ENCODE measurements at places on chromosomes 16 and 17.

DNA sequence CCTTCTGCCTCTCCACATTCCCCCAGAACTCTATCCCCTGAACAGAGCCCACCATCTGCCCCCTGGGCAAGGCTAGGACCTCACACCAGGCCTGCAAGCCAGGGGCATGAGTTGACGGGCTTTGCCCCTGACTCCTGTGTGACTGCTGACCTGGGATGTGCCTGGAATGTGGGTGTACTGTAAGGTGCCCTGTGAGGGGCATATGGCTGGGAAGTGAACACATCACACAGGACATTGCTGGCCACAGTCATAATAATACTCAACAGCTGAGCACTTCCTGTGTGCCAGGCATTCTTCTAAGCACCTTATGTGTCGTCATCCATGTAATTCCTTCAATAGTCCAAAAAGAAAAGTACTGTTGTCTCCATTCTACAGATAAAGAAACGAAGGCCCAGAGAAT is 13.3 kb downstream of the CES4A start:
- DNase-seq: no peak

- DNase-seq: no peak
Observed at GRCh38 chr17:732067-732901, at the start of gene TLCD3A. Gene TLCD3A (plus strand): TSS chr17:732596. CDS start chr17:732648, 52 bp downstream.

DNA sequence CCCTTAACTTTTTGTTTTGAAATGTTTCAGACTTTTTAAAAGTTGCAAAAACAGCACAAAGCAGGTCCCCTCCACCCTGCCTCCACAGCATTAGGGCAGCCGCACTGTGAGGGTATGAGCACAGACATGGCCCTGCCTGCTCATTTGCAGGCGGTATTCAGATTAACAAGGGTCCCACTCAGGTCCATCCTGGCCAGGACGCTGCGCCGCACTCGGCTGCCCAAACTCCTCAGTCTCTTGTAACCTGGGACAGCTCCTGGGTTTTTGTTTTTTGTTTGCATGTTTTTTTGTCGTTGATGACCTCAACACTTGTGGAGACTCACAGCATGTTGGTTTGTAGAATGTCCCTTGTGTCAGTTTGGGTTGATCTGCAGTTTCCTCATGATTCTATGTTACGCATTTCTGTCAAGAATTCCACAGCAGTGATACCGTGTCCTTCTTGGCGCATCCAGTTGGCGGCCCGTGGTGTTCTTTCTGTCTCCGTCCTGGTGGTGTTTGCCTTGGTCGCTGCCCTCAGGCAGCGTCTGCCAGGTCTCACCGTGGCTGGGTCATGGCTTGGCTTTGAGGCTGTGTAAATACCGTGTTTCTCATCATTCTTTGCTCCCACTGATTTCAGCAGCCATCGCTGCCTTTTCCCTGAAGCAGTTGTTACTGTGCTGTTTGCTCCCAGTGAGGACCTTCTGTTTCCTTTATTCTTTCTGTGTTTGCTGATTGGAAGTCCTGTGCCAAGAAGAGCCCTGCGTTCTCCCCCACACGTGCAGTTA is 18.5 kb downstream of the CRAMP1 start:
- no peak for DNase-seq

DNA sequence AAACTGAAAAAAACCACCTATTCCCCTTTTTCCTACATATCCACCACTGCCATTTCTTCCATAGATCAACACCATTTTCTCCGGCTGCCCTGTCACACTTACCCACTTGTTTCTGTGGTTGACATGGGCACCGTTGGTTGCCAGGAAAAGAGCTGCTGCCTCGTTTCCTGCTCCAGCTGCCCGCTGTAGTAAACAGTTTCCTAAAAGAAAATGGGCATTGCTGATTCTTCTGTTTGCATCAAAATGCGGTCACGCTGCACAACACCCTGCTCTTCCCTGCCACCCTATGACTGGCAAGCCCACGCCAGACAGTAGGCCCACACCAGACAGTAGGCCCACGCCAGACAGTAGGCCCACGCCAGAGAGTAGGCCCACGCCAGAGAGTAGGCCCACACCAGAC is 46.3 kb downstream of the CYB5D2 start:
- no peak for DNase-seq

DNA sequence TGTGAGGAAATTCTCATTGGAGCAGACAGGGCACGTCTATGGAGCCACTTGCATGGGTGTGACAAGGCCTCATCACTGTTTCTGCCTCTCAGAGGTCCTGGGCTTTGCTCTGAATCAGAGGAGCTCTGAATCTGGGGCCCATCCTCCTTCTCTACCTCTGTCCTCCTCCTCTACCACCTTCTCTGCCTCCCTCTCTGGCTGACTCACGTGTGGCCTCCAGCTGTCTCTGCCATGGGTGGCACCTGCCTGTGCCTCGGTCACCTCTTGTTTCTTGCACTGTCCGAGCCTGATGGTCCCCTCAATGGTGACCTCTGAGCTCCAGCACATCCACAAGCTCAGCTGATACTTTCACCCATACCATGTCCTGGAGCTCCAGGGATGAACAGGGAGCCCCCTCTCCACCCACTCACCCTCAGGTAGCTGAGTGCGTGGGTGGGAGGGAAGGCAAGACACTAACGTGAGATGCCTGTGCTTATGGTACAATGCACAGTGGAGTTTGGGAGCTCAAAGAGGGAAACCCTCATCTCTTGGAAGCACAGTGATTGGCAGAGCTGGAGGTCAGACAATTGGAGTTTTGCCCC is 116.4 kb upstream of the CRHR1 start:
- no peak for DNase-seq

- DNase-seq: peak; percentile 55
Observed at GRCh38 chr17:55356434-55357328, 65.0 kb downstream of the MMD start.

DNA sequence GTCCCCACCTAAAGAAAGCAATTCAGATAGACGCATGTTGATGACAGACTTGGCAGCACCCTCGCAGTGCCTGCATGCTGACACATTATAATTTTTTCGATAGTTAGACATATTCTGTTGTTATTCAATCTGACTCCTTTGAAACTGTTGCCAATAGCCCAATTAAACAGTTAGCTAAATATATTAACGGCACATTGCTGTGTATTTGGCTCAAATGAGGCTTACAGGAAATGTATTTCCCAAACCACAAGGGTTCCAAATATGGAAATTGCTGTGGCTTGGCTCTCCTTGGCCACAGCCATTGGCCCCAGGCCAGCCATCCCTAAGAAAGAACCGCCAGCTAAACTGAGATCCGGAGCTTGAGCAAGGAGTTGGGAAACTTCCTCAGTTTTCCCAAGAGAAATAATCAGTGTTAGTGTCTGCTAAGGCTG is 31.1 kb downstream of the C16orf82 start:
- DNase-seq: no peak

GRCh38 chr17:50604513-50604912 is 30.2 kb upstream of the ABCC3 start:
- DNase-seq: no peak

DNA sequence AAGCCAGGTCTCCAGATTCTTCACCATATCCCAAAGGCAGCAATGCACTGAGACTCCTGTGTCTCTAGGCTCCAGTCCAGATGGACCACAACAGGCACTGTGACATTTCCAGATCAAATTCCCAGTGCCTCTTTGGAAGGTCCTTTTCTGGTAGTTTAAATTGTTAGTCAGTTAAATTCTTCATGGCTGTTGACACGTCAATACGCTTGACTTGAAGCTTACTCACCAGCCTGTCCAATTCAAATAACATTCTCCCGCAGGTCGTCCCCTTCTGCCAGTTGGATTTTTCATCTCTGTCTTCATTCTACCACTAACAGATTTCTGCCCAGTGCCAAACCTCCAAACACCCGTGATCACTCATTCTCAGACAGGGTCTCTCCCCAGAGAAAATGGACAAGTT is 86.7 kb downstream of the SHISA9 start:
- DNase-seq: no peak

GRCh38 chr16:2846511-2847310 is 11.3 kb downstream of the PRSS22 start:
- DNase-seq: no peak

GRCh38 chr17:19447085-19447583 is 36.1 kb downstream of the RNF112 start:
- DNase-seq: peak; percentile 62

DNA sequence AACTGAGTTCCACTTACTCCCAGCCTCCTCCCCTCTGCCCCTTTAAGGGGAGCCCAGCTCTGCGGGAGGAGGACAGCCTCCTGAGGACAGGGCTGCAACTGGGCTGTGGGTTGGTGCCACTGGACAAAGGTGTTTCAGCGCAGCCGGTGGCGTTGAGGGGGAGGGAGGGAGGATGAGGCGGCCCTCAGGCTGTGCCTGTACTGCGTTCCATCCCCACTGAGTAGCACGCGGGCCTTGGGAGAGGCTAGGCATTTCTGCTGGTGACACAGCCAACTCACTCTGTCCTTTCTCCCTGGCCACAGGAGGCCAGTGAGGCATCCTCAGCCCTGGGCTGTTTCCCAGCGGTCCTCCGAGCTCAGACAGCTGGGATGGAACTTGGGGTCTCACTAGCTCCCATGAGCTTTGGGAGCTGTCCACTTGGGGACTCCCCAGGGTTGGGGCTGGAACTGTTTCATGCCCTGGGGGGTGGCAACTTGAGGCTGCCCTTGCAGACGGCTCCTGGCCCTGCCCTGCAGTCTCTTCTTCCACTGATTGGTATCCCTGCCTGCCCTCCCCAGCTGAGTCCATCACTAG is 70.5 kb downstream of the MPRIP start:
- DNase-seq: no peak
